ENCODE measurements at places on chromosomes 12 and 14.

GRCh38 chr12:82959821-82960220 lies 273.1 kb downstream of the TMTC2 start:
- DNase-seq = no peak

- no peak for DNase-seq
These were observed 492.9 kb upstream of the NOVA1 start for GRCh38 chr14:27090716-27091115.

DNA sequence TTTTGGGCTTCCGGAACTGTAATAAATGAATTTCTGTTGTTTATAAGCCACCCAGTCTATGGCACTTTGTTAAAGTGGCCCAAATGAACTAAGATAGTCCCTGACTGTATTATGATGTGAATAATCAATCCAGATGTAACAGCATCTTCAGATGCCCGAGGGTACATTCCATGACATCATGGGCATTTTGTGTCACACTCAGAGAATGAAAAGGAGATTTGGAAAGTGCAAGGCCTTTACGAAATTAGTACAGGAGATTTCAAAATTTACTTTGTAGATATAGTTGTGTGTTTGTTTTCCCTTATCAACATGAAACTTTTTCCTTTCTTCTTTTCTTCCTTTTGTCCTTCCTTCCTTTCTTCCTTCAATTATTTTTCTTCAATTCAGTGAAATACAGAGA lies 54.2 kb upstream of the AMIGO2 start:
- DNase-seq = no peak

DNA sequence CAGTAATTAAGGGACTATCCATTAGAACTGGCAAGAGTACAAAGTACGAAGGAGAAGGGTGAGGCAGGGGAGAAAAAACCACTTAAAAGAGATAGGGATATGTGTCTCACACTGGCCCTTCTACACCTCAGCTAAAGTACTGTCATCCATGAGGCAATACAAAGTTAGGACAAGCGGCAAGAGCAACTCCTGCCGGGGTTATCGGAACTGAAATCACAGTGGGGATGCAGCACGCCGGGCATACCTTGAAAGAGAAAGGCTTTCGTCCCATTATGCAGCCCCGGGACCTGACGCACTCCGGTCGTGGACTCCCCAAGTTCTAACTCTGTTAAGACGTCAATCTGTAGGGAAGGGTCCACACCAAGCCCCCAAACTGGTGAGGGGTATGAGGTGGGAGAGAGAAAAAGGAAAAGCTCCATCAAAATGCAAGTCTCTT lies 1.1 kb downstream of the NELL2 start:
- peak; percentile 24 for DNase-seq

- no peak for DNase-seq
These were observed 30.1 kb upstream of the CERS5 start for GRCh38 chr12:50197297-50197727.

DNA sequence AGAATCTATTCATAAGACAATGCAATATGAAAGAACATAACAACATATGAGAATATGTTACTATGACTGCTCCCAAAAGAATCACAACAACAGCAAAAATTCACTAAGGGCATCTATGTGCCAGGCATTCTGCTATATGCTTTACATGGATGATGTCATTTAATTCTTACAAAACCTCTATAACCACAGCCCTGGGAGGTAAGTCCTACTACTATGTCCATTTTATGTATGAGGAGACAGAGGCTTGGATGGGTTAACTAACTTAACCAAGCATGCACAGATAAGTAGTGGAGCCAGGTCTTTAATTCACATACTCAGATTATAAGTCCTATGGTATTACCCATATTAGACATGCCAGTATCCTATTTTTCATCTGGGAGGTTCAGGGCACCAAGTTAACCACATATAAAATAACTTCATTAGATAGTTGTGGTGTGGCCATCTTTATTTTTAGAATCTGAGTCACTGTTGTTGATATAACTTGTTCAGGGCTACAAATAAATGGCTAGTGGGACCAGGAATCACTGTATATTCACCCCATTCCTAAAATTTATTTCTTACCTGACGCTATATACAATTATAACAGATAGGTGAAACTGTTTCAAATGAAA lies 33.2 kb upstream of the RAD51AP1 start:
- DNase-seq = no peak

- DNase-seq = no peak
These were observed 255.3 kb downstream of the AEBP2 start for GRCh38 chr12:19694627-19695026.

GRCh38 chr14:104514156-104514848 lies 65.3 kb upstream of the C14orf180 start:
- DNase-seq = no peak

- no peak for DNase-seq
These were observed 44.8 kb upstream of the PRMT8 start for GRCh38 chr12:3446235-3446634.

- DNase-seq = no peak
These were observed 25.6 kb downstream of the MDM1 start for GRCh38 chr12:68306564-68306963.

- DNase-seq = no peak
These were observed 32.8 kb downstream of the SIX1 start for GRCh38 chr14:60616461-60616959.

GRCh38 chr14:22811722-22812121 lies 3.5 kb downstream of the SLC7A7 start:
- DNase-seq = no peak

GRCh38 chr12:113891739-113892520 lies 74.2 kb downstream of the RBM19 start:
- DNase-seq = no peak

DNA sequence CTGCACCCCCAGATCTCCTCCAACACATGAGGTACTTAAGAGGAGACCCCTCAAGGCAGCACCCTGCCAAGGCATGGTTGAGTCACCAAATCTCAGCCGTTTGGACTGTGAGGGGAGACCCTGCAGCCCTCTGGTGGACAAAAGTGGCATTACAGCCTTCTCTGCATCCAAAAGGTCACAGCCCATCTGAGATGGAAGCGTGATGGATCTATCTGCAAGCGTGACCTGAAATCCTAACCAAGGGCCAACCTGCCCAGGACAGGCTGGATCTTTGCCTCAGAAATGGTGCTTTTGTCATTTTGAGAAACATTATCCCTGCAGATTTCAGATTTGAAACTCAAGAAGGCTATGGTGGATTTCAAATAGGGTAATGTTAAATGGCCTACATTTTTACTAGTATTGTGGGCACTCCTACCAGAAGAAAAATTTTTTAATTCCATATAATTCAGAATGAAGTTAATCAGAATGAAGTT lies 23.7 kb upstream of the DHRS4 start:
- DNase-seq = peak; percentile 85

GRCh38 chr12:49232940-49233841 lies 31.7 kb upstream of the TUBA1C start:
- peak; percentile 65 for DNase-seq

- no peak for DNase-seq
These were observed 23.6 kb downstream of the PYGL start for GRCh38 chr14:50920482-50921230.

DNA sequence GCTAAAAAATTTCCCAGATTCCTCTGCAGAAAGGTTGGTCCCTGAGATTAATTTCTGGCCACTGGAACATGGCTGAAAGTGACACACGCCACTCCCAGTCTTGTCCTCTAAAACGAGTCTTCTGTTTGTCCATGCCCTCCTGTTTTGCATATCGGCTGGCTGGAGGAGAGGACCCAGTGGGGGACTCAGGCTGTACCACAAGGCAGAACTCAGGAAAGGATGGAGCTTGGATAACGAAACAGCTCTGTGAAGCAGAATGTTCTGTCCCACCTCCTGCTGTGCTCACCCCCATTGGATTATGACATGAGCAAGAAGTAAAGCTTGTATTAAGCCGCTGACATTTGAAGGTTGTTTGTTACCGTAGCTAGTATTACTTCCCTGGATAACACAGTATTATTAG lies 856.2 kb downstream of the BCL11B start:
- DNase-seq = no peak

DNA sequence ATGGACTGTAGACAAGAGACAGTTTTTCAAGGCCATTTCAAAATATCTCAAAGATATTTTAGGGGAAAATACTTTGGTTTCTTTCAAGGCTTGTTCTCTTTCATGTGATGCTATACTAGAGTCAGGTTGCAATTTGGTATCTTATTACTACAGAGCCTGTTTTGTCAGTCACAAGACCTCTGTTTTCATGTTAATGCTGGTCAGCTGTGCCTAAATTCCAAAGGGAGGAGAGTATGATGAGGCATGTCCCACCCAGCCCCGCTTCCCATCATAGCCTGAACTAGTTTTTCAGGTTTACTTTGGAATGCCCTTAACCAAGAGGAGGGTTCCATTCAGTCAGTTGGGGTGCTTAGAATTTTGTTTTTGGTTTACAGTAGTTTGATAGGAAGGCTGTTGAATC lies 52.6 kb downstream of the GPHB5 start:
- no peak for DNase-seq

- DNase-seq = no peak
These were observed 786 bp upstream of the PFKM start for GRCh38 chr12:48118284-48118871.

- DNase-seq = no peak
These were observed 592.5 kb upstream of the NOVA1 start for GRCh38 chr14:27190296-27190695.

- no peak for DNase-seq
These were observed 21.5 kb downstream of the RIN3 start for GRCh38 chr14:92534932-92535643.

- no peak for DNase-seq
These were observed 1.2 kb upstream of the GIT2 start for GRCh38 chr12:109997393-109997792.
